ENCODE measurements at places on chromosomes 4 and X. TPM values are rescaled to one million over a fixed set of nuclear protein-coding genes. Genes with fewer than 3 reads are reported as not detected.

DNA sequence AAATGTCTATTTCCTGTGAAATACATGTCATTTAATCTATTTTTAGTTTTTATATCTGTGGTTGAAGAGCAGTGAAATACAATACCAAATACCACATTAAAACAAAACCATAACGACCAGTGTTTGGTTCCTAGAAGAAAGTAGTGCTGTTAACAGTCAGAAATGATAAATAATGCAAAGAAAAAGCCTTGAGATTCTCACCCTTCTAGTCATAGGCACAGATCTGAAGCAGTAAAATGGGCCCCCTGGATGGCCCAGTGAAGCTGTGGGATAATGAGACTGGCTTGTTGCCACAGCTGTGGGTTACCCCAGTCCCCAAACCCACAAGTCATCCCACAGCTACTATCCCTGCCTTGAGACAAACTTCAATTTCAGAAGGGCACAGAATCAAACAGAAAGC, 137.3 kb upstream of the RPL34 start:
- peaks cover 6% of the 10 kb centered on the region for H3K4me1 ChIP-seq
- H3K27ac ChIP-seq: no peak overlapping the region
- H3K4me3 ChIP-seq: no peak overlapping the region
- no peaks in the 10 kb centered on the region for H3K36me3 ChIP-seq
- peak; percentile 19 for DNase-seq

GRCh38 chrX:155886409-155886808, 5.3 kb downstream of the VAMP7 start:
- H3K27ac ChIP-seq: no peak overlapping the region
- H3K4me3 ChIP-seq: no peak overlapping the region

The SCML1 gene
- 5.1 TPM for total RNA-seq

The VCX2 gene
- not detected for total RNA-seq

The PCDH10 gene
- 12.5 TPM for total RNA-seq

Measured in astrocyte (in vitro differentiated cells and primary cell).